ENCODE measurements at places on chromosomes 7 and 10. TPM values are rescaled to one million over a fixed set of nuclear protein-coding genes. Genes with fewer than 3 reads are reported as not detected.

Gene PDE1C
- total RNA-seq: 0.34 TPM

Gene CALHM1
- total RNA-seq: not detected

Gene HDAC9
- 0.15 TPM for total RNA-seq

Gene SH2D4B
- under 0.01 TPM for total RNA-seq

Gene CPVL
- 4.6 TPM for total RNA-seq

All from melanocyte of skin (primary cell).